ENCODE measurements at places on chromosomes 5 and 9.

DNA sequence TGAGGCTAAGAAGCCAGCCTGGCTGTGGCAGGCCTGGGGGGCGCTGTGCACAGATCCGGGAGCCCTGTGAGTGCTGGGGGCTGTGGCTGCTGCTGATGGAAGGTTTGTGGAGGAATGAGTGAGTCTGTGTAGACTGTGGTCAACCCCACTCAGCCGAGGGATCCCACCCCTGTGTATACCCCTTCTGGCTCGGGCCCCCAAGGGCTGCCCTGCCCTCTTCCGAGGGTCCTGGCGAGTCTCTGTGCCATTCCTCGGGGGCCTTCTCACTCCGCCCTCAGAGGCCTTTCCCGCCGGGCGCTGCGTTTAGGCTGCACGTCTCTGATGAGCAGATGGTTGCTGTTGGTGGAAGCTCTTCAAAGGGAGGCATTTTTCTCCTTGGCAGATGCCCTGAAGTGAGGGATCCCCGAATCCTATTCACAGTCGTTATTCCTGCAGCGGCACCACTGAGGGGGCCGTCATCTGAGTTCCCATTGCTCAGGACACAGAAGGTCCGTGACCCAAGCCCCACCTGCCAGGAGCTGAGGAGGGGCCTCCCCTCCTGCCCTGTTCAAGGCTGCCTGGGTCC, 94.1 kb downstream of the RXRA start:
- ATAC-seq = no peak

GRCh38 chr5:40266952-40267351, 412.8 kb upstream of the PTGER4 start:
- no peak for ATAC-seq

DNA sequence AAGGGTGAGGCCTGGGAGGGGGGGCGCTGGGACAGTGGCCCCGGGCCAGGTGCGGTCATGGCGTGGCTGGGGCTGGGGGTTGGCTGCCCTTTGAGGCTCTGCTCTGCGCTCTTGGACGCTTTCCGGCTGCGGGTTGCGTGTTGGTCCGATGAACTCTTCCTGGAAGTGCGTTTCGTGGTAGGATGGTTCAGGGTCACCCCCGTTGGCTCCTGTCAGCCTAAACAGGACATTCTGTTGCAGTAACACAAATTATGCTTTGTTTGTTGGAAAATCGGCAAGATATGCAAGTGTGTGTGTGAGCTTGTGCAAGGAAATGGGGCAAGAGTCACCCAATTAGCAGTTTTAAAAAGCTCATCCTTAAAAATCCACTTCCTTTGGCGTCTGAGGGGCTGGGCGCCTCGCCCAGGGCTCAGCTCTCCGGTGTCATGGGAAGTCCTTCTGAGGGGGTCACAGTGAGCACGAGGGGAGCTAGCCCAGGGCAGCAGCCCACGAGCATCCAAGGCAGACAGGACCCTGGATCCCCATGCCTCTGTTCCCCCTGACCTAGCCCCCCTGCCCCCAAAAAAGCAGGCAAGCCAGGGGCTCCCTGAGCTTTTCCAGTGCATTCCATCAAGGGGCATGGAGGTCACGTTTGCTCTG, 22.2 kb upstream of the RNU6ATAC start:
- no peak for ATAC-seq

- ATAC-seq = no peak
These were observed 174.7 kb upstream of the PRDM9 start for GRCh38 chr5:23332650-23333251.

DNA sequence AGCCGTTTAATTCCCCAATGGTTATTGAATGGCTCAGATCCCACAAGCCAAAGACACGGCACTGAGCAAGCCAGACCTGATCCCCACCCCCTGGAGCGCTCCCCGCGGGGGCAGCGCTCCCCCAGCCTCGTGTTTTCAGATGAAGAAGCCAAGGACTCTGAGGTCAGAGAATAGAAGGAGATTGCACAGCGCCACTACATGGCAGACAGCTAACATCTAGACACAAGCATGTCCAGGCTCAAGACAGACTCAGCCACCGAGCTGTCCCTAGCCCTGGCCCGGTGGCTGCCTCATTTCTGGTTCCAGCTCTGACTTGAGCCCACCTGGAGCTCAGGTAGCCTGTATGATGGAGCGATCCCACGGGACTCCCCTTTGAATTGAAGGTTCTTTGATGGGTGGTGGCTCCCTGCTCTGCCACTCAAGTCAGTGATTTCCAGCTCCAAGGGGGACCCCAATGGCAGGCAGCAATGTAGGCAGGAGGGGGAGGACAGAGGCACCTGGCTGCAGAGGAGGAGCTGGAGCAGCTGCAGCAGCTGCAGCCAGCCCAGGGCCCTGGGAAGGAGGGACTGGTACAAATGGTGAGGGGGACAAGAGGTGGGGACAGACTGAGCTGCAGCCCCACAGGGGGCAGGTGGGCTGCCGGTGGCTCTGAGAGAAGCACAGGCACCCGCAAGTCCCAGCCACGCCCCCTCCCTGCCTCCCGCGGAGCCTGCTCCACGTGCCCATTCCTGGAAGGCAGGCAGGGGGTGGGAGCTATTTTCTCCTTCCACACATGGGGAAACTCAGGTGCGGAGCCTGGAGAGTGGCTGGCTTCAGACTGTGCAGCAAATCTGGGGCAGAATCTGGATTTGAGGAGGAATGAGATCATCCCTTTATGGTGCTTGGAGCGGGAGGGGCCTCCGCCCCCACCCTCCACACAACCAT, 40.2 kb downstream of the NTNG2 start:
- no peak for ATAC-seq

GRCh38 chr5:43148417-43148816, 27.7 kb downstream of the ZNF131 start:
- ATAC-seq = no peak

DNA sequence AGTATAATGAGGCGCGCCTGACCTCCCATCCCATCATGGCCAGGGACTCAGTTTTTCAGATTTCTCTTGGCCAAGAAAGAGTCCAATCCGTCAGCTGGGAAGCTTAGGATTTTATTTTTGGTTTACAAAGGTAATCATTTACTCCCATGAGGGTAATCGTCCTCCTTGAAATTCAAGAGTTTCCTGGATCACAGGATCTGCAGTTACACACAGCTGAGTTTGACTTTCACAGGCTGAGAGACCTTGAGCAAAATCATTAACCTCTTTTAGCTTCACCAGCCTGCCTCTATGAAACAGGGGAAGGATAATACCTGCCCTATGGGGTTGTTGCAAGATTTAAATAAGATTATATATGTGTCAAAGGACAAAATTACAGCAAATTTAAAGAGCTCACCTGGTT, 15.4 kb upstream of the AK3 start:
- no peak for ATAC-seq

DNA sequence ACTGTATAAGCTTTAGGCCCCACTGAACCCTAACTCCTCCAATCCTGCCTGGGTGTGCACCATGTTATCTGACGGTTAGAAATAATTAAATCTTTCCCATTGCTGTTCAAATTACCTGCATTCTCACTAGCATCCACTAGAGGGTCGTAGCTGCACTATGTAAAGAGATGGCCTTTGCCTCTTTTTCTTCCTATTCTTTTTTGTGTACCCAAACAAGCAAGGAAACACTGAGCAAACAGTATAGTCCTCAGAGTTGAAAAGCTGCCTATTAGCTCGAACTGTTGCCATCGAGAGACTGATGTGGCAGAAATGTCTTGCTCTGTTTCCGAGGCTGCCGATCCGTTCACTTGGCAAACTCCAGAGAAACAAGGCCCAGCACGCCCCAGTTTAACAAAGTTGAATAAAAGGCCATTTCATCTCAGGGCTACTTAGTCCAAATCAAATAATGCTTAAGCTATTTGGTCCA, 163.8 kb upstream of the TRPM3 start:
- peak; percentile 73 for ATAC-seq

GRCh38 chr9:79977510-79978197, 405.9 kb downstream of the TLE4 start:
- no peak for ATAC-seq

DNA sequence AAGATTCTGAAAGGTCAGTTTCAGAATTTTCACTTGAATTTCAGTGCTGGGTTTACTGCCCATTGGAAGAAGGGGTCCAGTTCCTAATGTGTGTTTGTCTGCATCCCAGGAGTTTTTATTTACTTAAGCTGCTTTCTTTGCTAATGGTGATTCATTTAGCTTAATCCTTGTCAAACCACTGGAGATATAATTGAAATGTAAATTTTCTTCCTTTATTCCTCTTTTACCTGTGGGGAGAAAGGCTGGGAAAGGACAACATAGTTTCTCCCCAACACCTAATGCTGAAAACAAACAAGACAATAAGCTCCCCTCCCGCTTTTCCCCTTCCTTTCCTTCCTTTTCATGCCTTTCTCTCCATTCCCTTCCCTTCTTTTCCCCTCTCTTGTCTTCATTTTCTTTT, 185.8 kb downstream of the KCTD16 start:
- ATAC-seq = no peak

DNA sequence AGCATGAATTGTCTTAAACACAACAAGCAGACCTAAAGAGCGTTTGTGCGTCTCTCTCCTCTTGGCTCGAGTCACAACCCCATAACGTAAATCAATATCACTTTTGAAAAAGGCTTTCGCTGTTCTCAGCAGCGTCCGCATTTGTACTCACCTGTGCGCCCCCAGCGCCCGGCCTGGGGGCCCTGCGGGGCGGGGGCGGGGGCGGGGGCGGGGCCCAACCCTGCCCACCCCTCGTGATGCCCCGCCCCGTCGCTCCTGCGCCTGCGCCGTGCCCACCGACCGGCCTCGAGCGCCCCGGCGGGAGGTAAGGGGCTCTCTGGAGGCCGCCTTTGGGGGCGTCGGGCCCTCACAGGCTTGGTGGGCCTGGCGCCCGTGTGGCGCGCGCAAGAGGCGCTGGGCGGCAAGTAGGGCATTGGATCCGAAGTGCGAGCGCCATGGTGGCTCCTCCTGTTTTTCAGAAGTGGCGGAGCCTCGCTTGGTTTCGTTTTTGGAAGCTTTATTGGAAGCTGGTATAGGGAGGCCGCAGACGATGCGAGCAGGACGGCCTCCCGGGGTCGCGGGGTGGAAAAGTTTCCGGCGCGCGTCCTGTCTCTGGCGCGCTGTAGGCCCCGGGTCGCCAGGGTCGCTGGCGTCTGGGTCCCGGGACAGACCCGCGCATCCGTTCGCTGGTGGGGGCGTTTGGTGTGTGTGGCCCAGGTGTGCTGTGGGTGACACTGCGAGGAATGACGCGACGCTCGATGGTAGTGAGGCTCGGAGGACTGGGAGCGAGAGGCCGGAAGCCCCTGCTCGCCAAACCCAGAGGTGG, at the start of gene STX17:
TSS of gene STX17 (plus strand) at position 252 of the 805 bp plus-strand sequence. CDS start 8,586 bp downstream, outside the sequence.
- ATAC-seq = peak; percentile 89

DNA sequence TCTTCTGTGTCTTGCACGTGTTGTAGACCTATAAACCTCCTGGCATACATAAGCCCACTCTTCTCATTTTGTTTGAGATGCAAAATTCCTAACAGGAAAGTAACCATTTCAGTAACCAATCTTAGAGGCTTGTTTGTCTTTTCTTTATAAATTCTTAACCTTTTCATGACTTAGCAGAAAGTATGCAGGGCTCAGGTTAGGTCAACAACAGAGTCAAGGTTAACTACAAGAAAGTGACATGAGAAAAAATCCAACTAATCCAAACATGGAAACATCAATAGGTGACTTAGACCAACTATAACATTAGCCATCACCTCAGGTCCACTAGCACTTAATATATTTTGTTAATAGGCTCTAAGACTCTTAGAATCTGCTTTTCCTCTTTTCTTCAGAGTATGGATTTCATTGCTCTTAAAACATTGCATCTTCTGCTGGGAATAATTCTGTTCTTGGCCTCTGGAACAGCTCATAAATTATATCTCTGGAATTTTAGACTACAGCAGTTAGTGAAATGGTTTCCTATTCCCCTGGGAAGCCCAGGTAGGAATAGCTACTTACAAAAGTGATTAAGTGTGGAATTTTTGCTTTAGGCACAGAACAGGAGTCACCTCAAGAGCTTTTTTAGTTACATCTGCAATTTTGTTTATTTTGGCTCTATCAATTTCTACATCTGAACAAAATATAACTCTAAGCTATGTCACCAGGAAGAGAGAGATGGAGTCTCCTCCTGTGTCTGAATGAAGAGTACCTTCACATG, 155.3 kb upstream of the ANKRD55 start:
- ATAC-seq = no peak

DNA sequence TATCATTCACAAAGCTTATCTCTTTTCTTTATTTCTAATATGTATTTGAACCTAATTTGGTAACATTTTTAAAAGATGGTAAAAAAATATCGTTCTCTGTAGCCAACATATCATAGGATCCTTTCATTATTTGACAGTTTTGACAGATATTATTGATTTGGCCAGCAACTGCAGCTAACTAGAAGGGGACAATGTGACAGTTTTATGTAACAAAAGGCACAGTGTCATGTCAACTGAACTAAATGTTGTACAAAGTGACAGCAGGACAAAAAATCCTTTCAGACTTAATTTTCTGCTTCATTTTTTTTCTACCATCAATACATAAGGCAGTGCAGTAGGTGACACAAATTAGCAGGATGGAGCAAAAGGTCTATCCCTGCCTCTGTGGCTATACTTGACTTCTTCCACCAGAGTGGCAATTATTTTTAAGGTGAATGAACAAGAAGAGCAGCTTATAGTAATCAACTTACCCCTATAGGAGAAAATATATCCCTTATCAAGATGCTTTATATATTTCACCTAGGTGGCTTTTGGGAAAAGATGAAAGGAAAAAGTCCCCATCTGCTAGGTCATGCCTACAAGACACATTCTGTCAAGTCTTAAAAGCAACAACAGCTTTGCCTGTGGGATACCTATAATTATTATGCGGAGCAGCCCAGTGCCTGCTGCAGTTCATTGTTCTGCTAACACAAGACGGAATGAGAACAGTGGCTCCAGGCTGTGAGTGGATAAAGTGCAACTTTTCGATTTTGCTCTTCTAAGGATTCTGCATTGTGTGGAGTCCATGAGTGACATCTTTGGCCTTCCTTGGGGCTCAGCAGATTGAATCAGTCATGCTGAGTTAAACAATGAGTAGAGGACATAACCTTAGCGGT, 694.9 kb downstream of the ISL1 start:
- ATAC-seq = no peak

GRCh38 chr5:82285206-82285605, 7.1 kb upstream of the RPS23 start:
- no peak for ATAC-seq

DNA sequence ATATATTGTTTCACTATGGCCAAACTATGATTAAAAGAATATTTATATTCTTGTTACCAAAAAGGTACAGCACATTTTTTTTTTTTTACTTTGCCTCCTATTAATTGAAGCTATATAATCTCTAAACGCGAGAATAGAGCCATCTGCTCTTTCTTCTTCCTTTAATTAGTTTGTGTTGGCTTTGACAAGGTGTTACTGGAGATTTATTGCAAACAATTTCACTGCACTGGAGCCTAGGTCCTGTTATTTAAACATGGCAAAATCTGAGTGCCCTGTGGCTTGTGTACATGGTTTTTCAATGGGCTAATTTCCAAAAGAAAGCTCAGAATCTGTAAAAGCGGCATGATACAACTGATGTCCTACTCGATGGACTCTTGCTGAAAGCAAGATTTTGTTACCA, 40.8 kb upstream of the GABRG2 start:
- no peak for ATAC-seq

GRCh38 chr5:61053937-61054336, 108.3 kb downstream of the SMIM15 start:
- no peak for ATAC-seq

GRCh38 chr5:142827934-142828576, 57.9 kb downstream of the ARHGAP26 start:
- no peak for ATAC-seq

All from esophagus mucosa (tissue), 1 donor.